T-helper 2 cell treated with Interferon-gamma antibody and Interleukin-4, amounts not matched to agents 5 μg/mL and 100 μg/mL, for 36 hours (primary cell): ENCODE measurements at places on chromosomes 1 and 21.

DNA sequence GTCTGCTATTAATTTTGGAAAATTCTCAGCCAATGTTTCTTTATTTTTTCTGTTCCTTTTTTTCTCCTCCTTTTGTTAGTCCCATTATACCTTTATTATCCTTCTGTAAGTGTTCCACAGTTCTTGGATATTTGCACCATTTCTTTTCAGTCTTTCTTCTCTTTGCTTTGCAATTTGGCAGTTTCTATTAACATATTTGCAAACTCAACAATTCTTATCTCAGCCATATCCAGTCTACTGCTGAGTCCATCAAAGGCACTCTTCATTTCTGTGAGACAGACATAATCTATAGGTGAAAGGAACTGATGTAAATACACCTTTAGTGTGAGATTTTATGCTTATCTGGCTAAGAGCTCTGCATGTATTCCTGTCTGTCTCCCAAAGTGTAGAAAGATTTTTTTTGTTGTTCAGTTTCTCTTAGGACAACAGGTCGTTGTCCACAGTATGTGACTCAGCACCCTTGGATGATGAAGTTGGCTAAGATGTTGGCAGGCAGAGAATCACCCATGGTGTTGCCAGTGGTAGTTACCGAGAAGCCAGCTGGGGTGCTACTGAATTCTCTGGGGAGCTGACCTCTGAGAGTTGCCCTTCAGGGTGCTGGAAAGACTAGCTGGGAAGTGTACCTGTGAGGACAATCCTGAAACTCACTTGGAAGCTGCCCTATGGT lies 38.4 kb downstream of the LEPR start:
- no peak for DNase-seq

DNA sequence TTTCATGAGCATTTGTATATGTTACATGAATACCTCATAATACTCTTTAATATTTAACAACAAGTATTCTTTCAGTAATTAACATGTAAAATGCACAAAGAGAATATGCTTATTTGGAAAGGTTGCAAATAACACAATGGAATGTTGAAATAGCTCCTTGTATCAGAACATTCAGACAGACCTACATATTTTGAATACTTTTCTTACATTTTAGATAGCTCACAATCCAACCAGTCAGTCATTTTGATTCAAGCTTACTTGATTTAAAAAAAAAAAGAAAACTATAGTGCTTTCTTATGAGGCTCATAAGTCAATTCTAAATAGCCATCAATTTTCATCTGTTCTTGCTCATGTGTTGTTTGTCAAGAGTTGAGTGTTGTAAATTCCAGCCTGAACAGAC lies 518.8 kb downstream of the ADGRL2 start:
- no peak for DNase-seq

DNA sequence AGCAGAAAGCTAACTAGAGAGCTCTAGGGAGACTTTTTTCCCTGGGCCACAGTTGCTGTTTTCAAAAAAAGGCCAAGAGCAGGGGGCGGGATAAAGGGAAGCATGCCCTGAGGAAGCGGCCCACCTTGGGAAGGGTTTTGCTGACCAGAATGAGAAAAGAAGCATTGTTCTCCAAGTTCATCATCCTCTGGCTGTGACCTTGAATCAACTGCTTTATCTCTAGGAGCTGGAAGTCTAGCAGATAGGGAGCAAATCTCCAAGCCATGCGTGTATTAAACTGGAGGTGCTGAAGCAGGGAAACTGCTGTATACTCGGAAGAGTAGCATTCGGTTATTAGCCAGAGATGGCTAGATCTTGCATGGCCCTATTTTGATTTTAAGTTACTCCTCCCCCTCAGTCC lies 64.8 kb downstream of the ATP2B4 start:
- no peak for DNase-seq

DNA sequence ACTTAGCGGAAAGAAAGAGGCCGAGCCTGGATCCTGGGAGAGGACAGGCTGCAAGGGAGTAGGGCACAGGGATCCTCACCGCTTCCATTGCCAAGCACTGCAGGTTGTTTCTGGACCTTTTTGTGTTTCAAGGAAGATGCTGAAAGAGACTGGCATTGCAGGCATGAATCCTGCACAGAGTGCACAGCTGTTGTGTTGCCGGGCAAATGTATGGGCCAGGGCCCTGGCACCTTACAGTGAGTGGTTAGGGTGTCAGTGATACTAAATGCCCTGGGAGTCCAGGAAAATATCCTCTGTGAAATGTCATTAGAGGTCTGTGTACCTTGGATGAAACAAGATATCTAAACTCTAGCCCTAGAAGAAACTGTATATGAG lies 145.5 kb upstream of the FGGY start:
- no peak for DNase-seq
